Stimulated activated CD8-positive, alpha-beta memory T cell treated with anti-CD3 and anti-CD28 coated beads, Interleukin-2, amount 100 ng/mL, for 1 hour (primary cell): ENCODE measurements at places on chromosomes 5 and 9.

DNA sequence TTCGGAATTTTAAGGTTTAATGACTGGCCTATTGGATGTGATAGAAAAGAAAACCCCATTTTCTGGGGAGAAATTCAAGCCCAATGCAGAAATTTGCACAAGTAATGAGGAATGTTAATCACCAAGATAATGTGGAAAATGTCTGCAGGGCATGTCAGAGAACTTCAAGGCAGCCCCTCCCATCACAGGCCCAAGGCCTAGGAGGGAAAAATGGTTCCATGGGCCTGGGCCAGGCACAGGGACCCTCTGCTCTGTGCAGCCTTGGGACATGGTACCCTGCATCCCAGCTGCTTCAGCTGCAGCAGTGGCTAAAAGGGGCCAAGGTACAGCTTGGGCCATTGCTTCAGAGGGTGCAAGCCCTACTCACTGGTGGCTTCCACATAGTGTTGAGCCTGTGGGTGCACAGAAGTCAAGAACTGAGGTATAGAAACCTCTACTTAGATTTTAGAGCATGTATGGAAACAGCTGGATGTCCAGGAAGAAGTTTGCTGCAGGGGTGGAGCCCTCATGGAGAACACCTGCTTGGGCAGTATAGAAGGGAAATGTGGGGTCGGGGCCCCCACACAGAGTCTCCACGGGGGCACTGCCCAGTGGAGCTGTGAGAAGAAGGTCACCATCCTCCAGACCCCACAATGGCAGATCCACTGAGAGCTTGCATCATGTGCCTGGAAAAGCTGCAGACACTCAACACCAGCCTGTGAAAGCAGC lies 12.2 kb downstream of the FBXO10 start:
- no peak for DNase-seq

GRCh38 chr5:25091921-25092320 lies 447.1 kb upstream of the CDH10 start:
- no peak for DNase-seq

DNA sequence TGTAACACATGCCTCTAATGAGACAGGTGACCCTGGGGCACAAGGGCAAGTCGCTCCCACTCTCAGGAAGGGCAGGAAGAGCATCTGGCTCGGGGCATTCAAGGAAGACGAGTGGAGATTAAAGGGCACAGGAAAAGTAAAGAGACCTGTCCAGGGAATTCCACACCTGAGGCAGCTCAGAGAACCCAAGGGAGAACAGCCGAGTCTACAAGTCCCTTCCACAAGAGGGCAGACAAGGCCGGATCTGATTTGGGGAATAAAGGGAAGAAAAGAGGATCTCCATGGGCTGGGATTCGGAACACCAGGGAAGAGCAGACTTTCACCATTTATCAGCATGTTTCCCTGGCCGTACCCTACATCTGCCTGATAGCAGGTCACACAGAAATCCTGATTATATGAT lies 28.1 kb downstream of the GPX3 start:
- no peak for DNase-seq

- DNase-seq: no peak
These were observed 258.0 kb downstream of the EBF1 start for GRCh38 chr5:158841481-158842276.

DNA sequence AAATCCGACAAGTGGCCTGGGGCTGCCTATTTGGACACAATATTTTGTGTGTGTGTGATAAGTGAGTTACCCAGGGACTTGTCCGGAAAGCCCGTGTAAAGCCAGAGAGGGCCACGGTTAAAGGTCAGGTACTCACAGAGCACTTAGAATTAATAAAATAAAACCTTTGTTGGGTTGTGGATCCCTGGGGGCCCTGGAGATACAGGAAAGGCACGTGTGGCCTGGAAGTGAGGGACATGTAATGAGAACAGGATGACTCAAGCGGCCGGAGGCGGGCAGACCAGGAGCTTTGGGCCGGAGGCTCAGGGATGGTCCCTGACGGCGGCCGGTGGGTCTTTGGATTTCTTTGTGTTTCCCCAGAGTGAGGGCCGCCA lies 1.0 kb downstream of the DMRT2 start:
- no peak for DNase-seq

- no peak for DNase-seq
These were observed 112.8 kb upstream of the SARDH start for GRCh38 chr9:133850937-133851336.

GRCh38 chr5:137710086-137710485 lies 25.8 kb downstream of the KLHL3 start:
- no peak for DNase-seq

- no peak for DNase-seq
These were observed 85.8 kb downstream of the LHFPL2 start for GRCh38 chr5:78562714-78563330.

DNA sequence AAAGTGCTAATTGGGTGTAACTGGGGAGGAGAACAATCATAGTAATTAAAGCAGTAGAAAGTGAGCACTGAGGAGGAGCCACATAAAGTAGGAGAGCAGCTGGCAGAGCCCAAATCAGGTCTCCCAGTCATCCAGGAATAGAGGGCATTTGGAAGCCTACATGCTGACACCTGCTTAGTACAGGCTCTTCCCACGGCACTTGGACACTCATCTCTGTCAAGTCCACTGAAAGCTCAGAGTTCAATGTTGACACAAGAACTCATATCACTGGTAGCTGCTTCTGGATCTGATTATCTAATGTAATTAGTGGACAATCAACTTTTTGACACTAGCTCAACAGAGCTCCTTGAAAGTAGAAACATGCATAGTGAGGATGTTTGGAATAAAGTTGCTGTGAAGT lies 45.9 kb upstream of the PCSK1 start:
- no peak for DNase-seq

GRCh38 chr5:87311405-87312279 lies 44.0 kb downstream of the RASA1 start:
- DNase-seq: no peak

DNA sequence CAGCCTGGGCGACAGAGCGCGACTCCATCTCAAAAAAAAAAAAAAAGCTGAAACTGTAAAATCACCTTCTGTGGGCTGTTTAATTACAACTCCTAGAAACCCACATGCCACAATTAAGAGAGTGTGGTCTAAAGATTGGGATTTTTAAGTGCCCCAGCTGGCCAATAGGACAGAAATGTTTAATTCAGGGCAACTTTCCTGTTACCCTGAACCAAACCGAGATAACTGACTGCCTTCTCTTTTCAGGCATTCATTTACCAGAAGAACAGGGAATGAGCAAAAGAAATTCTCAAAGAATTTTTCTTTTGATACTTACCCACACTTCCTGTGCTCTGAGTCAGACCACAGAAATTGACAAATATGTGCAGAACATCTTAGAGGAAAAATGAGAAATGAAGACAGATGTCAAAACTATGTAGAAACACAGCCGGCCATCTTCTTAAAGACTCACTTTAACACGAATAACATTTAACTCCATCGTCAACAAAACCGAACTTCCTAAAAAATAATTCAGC lies 221.3 kb upstream of the DAPK1 start:
- DNase-seq: no peak

- no peak for DNase-seq
These were observed 84.2 kb downstream of the SGCD start for GRCh38 chr5:156411185-156411613.

DNA sequence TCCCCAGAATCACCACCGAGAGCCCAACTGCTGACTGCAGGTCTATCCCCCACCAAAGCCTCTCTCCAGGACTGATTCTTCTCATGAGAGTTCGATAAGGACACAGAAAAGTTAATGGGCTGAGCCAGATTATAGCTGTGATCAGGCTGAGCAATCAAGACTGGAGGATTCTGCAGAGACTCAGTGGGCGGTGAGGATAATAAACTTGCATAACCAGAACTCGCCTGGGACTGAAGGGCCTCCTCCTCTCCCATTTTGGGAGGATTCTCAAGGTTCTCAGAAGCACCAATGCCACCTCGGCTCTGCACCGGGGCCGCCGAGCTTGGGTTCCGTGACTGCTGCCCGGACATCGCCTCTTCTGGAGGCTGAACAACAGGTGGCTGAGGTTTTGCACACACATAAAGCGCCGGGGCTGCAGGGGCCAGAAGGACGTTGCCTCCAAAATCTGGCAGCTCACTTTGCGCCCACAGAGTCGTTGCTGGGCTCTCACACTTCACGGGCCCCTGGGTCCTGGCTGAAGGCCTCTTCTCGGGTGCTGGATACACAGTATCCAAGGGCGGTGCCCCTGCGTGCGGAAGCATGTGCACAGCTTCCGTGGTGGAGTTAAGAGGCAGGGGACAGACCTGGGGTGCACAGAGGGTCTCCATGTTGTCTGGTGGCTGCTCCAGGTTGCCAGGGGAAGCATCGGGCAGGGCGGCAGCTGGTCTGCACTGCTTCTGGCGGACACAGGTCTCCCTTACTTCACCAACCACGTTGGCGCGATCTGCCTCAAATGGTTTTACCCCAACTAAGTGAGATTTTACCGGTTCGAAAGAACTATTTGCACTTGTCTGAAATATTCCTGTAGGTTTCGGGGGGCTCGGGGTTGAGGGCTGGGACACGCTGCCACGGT lies 7.6 kb downstream of the SEC16A start:
- no peak for DNase-seq

- DNase-seq: no peak
These were observed 26.6 kb upstream of the LRRTM2 start for GRCh38 chr5:138901716-138902115.

DNA sequence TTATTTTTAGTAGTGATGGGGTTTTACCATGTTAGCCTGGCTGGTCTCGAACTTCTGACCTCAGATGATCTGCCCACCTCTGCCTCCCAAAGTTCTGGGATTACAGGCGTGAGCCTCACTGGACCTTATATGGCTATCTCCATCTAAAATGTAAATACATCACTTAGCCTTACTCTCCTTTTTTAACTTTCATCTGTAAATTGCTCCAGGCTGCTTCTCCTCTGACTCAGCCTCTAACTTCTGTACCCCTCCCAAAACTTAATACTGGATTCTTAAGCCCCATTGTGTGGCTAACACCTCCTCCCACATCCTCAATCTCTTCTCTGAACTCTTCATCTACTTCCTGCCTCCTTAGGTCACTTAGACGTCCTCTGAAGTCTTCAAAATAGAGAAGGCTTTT lies 4.0 kb downstream of the SNX30 start:
- DNase-seq: no peak

GRCh38 chr5:74272831-74273451 lies 367.6 kb downstream of the ENC1 start:
- no peak for DNase-seq

DNA sequence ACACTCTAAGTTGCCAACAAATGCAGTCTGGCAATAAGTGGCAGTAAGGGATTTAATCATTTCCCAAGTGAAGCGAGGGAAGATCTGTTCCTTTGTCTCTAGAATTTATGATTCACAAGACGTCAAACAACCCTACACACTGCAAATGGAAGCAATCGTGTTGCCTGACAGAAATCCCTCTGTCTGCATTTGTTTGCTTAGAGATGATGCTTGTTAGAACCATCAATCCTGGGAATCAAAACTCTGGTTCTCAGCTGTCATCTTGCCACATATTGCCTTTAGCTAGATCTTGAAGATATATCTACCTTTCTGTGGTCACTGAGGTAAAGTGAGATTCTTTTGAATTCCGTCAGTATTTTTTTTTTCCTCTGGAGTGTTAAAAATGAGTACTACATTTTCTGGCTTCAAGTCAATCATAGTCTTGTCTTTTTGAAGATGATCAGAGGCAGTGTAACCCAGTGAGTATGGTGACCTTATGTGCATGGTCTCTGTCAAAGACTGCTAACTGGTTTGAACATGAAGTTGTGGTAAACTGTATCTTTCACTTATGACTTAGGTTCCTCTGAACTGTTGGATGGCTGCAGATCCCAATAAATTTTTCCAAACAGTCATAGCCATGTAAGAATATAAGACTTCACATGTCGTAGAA lies 106.4 kb upstream of the STARD4 start:
- DNase-seq: no peak

DNA sequence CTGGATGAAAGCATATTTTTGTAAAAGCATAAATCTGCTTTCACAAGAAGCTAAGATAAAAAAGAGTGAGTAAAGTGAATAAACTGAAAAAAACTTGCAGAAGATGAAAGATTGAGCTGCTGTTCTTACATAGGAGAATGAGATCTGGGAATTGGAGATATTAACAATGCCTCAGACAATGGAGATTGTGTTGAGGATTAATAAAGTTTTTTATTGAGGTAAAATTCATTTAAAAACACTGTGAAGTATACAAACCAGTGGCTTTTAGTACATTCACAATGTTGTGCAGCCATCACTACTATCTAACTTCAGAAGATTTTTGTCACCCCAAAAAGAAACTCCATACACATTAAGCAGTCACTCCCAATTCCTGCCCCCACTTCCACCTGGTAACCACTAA lies 19.7 kb upstream of the UBLCP1 start:
- DNase-seq: no peak

DNA sequence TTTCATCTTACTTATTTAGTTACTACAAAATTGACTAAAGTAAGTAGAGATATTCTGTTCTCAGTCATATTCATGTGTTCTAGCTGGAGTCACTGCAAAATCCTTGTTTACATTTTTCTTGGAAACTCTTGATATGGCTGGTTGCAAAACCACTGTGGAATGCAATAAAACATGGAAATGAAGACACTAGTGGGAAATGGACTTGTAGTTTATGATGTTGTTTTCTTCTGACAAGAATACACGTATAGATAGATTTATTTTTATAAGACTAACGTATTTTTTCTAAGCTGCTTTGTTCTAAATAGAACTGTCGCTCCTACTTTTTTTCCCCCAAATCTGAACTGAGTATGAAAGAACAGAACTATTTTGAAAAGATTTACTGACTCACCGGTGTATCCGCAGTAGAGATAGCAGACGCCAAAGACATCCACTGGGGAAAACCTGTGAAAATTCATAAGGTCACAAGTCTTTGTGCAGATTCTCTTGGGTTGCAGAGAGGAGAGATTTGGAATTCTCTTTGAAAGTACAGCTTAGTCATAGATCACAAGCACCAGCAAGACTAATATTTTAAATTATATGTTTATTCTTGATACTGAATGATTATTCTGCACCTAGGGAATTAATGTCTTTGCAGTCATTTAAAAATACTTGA lies 119.6 kb upstream of the TAF11L2 start:
- DNase-seq: no peak

DNA sequence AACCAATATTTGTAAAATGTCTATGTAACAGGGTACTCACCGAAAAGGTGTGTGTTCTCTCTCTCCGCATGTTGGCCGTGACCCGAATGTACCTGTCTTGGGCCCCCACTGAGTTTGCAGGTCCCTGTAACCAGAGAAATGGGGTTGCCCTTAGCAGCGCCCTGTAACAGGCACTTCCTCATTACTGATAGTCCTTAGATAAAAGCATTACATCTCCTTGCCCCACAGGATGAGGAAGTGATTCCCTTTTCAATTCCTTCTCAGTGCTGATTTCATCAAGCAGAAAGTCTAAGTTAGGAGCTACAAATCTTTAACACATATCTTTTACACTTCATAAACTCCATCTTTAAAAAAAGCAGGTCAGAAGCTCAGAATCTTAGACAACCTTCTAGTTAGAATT lies 15.2 kb upstream of the HMHB1 start:
- no peak for DNase-seq
